Dermis blood vessel endothelial cell (primary cell): ENCODE measurements at places on chromosomes 1 and 21. TPM values are rescaled to one million over a fixed set of nuclear protein-coding genes. Genes with fewer than 3 reads are reported as not detected.

- no peak for DNase-seq
Observed at GRCh38 chr1:9652379-9653209, 1.1 kb downstream of the PIK3CD start.

- DNase-seq, result no peak
Observed at GRCh38 chr21:26470351-26471098, 102.6 kb downstream of the CYYR1 start.

GRCh38 chr21:16264319-16264718 is 534.5 kb downstream of the USP25 start:
- no peak for DNase-seq

DNA sequence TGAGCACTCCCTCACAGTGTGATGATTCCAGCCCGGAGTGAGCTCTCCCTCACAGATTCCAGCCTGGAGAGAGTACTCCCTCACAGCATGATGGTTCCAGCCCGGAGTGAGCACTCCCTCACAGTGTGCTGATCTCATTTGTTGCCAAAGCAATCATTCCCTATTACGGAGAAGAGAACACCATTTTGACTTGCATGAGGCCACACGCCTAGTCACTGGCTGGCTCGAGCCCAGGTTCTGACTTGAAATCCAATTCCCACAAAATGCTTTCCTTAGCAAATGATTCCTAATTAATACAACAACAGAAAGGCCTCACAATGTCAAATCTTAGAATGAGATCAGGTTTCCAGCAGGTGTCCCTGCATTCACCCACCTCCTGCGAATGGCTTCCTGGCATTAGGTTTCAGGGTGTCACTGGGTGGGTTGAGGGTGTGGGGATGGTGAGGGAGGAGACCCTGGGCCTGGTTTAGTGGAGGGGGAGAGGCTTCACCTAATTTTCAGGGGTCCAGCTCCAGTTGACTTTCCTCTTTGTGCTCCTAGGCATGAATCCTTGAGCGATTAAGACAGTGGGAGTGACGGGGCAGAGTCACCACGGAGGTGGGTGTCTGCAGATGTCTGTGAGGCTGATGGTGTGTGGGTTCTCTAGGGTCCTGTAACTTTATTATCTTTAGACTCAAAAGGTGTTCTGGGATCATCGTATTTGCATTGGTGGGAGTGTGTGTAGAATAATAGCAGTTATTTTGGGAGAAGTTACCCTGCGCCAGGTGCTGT is 158.5 kb downstream of the KCNJ6 start:
- no peak for DNase-seq

- DNase-seq, result no peak
Observed at GRCh38 chr21:40146216-40146837, 279.1 kb downstream of the PCP4 start.

- DNase-seq, result peak; percentile 37
Observed at GRCh38 chr1:156894001-156894400, 483 bp downstream of the PEAR1 start.

DNA sequence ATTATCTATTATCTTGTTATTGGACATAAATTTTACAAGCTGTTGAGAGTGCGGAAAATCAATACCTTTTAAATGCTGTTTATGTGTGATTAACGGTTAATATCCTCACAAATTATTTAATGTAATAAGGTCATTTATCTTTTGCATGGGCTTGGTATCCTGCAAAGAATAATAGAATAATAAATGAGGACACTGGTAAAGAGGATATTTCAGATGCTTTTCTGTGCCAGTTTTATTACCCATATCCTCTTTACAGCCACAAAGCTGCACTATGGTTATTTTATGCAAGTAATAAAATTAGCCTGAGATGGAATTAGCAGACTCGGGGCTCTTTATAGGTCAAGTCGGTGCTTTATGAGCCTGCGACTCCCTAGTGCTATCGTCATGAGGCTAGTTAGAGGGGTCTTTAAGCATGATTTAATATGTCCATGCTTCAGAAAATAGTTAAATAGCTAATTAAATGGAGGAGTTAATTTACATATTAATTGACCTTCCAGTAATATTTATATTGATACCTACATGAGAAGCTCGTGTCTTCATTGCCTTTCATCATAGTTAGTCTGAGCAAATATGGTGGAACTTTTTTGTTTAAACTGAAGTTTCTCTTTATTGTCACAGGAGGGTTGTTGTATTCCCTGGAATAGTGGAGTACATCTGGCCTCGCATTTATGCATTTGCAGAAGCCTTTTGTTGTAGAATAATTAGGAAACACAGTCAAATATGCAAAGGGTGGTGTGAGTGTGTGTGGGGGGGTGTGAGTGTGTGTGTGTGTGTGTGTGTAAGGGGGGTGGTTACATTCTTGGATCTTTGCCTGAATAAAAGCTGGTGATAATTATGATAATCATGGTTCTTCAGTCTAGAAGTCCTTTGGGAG is 120.3 kb downstream of the ATG4C start:
- DNase-seq, result no peak

GRCh38 chr21:26739189-26739588 is 106.0 kb downstream of the ADAMTS1 start:
- no peak for DNase-seq

- DNase-seq, result no peak
Observed at GRCh38 chr1:53440633-53441032, 18.6 kb upstream of the DMRTB1 start.

GRCh38 chr1:21673277-21673780 is 4.2 kb upstream of the RAP1GAP start:
- DNase-seq, result peak; percentile 31

- DNase-seq, result no peak
Observed at GRCh38 chr1:232598837-232599177, 31.1 kb downstream of the SIPA1L2 start.

DNA sequence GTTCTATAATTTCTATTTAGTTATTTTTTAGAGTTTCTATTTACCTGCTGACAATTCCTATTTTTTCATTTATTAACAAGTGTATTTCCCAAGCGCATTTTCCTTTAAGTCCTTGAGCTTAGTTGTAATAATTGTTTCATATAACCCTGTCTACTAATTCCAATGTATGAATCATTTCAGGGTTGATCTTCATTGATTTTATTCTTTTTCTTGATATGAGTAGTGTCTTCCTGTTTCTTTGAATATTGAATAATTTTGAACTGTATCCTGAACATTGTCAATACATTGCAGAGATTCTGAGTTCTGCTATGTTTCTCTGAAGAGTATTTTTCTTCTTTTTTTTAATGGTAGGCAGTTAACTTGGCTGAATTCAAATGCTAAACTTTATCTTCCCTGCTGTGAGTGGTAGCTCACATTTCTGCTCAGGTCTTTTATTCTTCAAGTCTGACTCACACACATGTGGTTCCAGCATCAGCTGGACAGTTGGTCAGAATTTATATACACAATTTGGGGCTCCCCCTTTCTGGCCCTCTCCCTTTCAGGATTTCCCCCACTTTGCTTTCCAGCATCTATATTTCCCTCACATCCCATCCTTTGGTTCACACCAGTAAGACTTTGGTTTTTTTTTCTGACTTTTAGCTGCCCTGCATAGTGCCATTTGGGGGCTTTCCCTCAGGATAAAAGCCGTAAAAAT is 54.4 kb upstream of the WDR26 start:
- no peak for DNase-seq

DNA sequence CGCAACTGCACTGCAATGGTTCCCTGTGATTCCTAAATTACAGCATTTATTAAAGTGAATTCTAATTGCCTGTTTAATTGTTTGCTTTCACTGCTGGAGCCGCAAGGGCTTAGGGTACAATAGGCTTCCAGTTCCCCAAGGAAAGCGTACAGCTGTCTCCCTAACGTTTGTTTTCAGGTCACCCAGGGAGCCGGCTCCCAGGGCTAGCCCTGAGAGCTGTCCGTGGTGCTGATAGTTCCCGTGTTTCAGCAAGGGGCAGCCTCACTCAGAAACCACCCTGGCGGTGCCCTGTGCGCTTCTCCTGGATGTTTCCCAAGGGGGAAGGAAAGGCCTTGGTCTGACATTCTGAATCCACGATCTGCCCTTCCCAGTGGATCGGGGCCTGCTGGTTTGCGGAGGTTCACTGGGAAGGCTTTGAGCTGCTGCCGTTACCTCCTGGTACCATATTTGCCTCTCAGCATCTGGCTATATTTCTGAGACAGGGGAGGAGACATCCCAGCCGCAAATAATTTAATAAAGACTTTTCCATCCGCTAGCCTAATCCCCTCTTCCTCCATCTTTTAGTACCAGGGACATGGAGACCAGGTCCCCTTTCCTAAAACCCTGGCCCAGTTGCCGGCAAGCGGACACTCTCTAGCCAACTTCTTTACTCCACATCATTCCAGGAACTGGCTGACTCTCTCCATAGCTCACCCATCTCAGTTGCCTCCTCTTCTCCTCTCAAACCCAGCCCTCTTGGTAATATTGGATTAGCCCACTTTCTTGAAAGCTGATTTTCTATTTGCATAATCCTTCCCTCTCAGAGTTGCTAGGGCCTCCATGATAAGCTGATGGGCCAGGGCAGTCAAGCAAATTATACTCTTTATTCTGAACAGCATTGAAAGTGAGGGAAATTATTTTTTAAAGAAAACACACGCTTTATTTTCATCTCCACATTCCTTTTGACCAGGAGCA is 149.0 kb downstream of the IGSF21 start:
- peak; percentile 3 for DNase-seq

DNA sequence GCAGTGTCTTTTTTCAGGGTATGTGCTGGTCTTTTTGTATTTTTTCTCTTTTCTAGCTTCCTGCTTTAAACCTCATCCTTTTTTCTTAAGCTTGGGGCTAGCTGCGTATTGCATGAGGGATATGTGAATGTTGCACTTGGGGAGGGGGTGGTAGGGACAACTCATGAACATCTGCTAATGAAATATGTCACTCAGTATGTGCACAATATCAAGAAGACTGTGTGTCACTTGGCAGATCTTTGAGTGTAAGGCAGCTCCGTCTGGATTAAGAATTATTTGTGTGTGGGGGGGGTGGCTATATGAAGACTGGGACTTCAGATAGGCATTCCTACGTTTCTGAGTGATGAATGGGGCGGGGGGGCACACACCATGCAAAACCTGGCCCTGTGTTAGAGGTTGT is 170.4 kb upstream of the CACNA1E start:
- DNase-seq, result no peak

DNA sequence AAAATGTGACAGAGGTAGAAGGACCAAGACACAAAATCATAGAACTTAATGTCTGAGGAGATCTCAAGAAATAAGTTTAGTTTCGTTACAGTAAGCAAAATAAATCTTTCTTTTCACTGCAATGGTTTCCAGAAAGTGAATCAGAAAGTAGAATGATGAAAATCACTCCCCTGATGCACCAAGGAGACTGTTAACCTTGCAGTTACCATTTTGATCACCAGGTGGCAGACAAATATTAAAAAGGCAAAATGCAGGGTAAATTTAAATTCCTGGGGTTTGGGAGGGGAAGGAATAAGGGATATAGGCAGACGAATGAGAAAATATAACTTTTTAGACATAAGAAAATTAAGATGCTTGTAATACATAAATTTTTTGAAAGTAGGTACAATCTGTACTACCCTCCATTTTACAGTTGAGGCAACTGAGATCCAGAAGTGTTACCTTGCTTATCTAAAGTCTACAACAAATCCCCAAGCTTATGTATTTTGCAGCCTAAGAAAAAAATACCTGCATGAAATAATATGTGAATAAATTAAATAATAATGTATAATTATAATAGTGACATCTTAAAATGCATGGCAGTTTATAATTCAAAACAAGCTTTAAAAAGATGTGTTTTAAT is 253.2 kb downstream of the CRB1 start:
- DNase-seq, result peak; percentile 60

DNA sequence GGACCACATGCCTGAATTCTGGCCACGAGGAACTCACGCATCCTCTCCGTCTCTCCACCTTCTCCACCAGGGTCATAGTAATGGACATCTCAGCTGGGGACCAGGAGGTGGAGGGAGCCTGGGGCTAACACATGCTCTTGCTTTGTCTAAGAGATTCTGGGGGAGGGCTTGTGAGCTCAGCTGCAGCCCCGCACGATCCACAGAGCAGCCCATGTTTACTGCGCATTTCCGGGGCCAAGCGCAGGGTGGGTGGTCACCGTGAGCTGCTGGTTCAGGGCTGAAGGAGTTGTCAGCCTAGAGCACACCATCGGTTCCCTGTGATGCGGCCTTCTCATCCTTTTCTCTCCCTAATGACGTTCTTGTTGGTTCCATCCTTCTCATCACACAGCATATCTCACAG is 7.5 kb upstream of the TFF2 start:
- DNase-seq, result no peak

DNA sequence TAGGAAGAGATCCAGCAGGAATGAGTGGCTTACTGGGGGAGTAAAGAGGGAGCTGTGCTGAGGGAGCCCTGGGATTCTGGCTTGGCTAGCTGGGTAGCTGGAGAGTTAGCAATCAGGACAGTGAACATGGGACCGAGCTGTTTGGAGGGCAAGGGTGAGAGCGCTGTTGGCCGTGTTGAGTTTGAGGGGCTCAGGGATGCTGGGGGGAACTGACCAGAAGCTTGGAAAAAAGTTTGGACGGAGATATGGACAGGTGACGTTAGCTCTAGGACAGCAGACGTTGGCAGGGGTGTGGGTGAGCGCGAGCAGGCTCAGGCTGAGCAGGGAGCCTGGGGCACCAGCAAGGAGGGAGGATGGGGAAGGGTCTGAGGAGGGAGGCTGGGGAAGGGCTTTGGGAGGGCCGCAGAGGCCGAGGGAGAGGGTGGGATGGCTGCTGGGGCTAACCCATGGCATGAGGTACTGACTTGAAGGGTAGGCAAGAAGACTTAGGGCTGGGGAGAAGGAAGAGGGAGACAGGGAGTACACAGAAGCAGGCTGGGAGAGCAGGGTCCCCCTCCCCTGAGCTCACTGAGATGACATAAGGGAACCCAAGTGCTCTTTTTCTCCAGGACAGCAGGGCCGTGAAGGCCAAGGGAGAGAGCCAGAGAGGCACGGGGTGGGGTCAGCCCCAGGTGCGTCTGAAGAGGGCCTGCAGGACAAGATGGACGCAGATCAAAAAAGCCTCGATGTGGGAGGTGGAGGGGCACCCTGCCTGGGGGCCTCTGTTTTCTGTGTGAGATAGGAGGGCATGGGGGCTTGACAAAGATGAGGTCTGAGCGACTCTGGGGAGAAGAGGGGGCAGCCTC is 8.2 kb downstream of the SH2D2A start:
- no peak for DNase-seq

DNA sequence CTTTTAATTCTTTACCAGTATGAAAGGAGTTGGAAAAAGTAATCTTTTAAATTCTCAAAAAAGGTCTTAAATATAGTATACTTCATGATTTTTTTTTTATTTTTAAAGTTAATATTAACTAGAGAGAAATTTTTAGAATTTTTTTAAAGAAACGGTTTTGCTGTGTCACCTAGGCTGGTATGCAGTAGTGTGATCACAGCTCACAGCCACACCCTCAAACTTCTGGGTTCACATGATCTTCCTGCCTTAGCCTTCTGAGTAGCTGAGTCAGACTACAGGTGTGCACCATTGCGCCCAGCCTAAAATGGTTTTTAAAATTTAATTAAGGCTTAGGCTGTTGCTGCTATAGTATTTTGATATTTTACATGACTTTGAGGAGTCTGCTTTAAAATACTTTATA is 52.4 kb downstream of the TLCD4 start:
- no peak for DNase-seq

- no peak for DNase-seq
Observed at GRCh38 chr1:121418369-121419049, 233.7 kb downstream of the SRGAP2C start.

PRKCZ gene
- 20.6 and 22.8 TPM in 2 replicates for total RNA-seq

RIPK4 gene
- total RNA-seq, result 0.09 and 0.51 TPM in 2 replicates

ARHGEF10L gene
- total RNA-seq, result 0.70 and 0.85 TPM in 2 replicates

RGS4 gene
- total RNA-seq, result 9.2 and 26.5 TPM in 2 replicates

ADAM15 gene
- 289 and 307 TPM in 2 replicates for total RNA-seq

WDR26 gene
- 70.3 and 140 TPM in 2 replicates for total RNA-seq

B3GALT2 gene
- 2.9 and 4.4 TPM in 2 replicates for total RNA-seq

HTR6 gene
- total RNA-seq, result not detected in 2 replicates

CDKN2C gene
- total RNA-seq, result 10.0 and 18.5 TPM in 2 replicates
